ENCODE measurements at places on chromosomes 3 and 15.

DNA sequence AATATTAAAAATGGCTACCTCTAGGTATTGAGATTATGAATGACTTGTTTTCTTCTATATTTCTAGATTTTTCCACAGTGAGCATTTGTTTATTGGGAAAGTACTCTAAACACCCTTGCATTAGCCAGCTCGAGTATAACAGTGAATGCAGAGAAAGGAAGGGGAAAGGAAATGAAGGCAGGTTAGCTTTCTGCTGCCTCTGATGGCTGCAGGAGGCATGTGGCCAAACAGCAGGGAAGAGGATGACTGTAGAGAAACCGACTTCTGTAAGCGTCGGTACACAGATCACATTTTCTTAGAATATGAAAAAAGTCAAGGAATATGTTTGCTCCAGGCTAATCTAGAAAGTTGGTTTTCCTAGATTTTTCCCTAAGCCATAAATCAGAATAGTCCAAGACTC is 19.8 kb downstream of the GNB5 start:
- no peak for DNase-seq

- no peak for DNase-seq
Observed at GRCh38 chr3:7461202-7461825, 600.4 kb downstream of the GRM7 start.

DNA sequence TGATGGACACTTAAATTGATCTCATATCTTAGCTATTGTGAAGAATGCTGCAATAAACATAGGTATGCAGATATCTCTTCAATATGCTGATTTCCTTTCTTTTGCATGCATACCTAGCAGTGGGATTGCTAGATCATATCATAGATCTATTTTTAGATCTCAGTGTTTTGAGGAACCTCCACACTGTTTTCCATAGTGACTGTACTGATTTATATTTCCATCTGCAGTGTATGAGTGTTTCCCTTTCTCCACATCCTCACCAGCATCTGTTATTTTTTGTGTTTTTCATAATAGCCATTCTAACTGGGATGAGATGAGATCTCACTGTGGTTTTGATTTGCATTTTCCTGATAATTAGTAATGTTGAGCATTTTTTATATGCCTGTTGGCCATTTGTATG is 17.1 kb upstream of the RASA2 start:
- no peak for DNase-seq

GRCh38 chr15:89531796-89532537 is 35.6 kb upstream of the RHCG start:
- DNase-seq = no peak

Data from hematopoietic multipotent progenitor cell treated with erythropoietin and hydrocortisone succinate and interleukin-3 and kit ligand, for 17 days (in vitro differentiated cells).